ENCODE measurements at places on chromosomes 16 and 17.
A peak's percentile ranks its signal among the peaks of the same experiment; 100 is the strongest.

- no peak for DNase-seq
Measured at GRCh38 chr17:37676115-37676925, 33.1 kb upstream of the DDX52 start.

DNA sequence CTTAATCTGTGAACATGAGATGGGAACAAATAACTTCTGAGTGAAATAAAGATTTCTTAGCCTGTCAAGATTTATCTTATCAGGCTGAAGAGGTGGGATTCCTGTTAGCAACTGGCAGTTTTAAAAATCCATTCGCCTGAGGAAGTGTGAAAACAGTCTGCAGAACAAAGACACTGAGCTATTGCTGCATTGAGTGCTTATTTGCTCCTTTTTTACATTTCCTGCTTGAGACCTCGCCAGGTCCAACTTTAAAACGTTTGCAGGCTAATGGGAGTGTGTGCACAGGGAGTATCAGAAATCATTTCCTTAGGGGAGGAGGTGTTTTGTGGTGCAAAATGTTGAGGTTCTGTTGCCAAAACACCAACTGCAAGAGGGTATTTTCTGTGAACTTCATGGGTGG is 957.8 kb upstream of the RBFOX1 start:
- no peak for DNase-seq

GRCh38 chr17:40343219-40344119 is 21.1 kb downstream of the GJD3 start:
- peak; percentile 56 for DNase-seq

GRCh38 chr16:15493466-15494180 is 59.2 kb downstream of the BMERB1 start:
- no peak for DNase-seq
